Activated gamma-delta T cell treated with Interleukin-2 at 50 U/mL for 16 hours (primary cell): ENCODE measurements at places on chromosomes 4 and X.

- no peak for DNase-seq
These were observed 1328.0 kb downstream of the FSTL5 start for GRCh38 chr4:160835789-160836188.

GRCh38 chrX:123298026-123298425, 113.9 kb downstream of the GRIA3 start:
- DNase-seq = no peak

DNA sequence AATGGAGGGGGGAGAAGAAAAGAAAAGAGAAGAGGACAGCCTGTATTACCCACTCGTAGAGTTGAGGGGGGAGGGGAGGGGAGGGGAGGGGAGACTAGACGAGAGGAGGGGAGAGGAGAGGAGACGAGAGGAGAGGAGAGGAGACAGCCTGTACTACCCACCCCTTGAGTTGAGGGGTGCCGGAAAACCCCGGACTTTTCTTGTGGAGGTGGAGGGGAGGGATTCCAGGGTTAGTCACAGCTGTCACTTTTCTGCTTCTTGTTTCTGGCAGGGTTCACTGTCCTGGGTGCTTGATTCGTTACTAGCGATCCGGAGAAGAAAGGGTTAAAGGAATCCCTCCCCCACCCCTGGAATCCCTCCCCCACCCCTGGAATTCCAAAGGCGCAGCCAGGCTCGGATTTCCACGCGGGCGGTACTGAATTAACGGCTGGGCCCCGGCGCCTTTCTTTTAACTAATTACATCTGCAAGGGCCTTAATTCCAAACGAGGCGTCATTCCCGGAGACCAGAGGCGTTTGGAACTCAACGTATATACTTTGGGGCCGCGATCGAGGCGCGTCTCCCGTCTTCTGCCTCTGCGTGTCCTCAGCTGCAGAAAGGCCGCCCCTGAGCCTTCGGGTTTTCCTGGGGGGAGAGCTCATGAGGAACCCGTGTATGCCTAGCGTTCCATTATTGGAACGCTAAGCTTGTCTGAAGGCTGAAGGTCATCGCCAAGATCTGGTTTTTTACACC, 20.1 kb upstream of the CSF2RA start:
- no peak for DNase-seq

DNA sequence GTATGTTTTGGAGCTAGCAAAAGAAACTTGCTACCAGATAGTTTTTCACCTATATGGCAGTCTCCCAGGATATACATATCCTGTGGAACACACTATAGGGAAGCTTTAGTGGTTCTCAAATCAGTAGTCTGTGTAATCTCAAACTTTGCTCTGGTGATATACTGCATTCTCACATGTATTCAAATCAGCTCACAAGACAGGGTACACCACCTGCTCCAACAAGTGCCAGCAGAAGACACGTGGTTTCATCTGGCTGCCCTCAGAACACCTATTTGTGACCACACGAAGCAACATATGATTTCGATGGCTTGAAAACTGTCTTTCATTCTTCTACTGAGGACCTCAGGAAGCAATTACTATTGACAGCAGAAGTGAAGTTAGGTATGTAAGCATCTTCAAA, 37.7 kb downstream of the BCLAF3 start:
- DNase-seq = no peak

DNA sequence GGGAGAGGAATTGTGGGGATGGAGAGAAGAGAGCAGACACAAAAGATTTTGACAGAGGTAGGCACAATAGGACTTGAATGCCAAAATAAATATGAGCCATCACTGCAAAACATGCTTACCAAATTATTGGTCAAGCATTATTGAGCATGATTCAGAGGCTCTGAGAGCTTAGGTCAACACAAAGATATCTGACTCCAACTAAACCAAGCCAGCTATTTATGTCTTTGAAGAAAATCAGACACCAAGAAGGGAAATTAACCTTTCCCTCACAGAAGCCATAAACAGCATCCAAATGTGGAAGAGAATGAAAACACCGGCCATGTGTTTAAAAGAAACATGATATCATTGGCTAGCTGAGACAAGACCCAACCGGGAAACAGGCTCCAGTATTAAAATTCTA, 323.2 kb downstream of the RAB28 start:
- no peak for DNase-seq

DNA sequence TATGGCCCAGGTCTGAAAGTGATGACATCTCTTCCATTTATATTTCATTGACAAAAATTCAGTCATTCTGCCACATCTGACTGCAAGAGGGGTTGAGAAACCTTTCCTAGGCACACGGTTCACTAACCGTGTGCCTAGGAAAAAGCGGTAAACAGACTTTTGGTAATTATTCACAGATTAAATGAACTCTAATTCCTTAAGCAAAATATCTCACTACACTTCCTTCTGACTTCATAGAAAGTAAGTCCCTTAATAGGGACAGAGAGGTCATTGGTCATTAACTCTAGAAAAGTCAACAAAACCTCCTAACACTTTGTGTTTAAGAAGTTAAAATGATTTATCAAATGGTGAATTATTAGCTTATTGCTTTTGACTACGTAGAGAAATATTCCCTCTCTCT, 205.1 kb downstream of the PDHA2 start:
- no peak for DNase-seq

- DNase-seq = peak; percentile 8
These were observed 68.4 kb downstream of the MID2 start for GRCh38 chrX:107894038-107894437.

DNA sequence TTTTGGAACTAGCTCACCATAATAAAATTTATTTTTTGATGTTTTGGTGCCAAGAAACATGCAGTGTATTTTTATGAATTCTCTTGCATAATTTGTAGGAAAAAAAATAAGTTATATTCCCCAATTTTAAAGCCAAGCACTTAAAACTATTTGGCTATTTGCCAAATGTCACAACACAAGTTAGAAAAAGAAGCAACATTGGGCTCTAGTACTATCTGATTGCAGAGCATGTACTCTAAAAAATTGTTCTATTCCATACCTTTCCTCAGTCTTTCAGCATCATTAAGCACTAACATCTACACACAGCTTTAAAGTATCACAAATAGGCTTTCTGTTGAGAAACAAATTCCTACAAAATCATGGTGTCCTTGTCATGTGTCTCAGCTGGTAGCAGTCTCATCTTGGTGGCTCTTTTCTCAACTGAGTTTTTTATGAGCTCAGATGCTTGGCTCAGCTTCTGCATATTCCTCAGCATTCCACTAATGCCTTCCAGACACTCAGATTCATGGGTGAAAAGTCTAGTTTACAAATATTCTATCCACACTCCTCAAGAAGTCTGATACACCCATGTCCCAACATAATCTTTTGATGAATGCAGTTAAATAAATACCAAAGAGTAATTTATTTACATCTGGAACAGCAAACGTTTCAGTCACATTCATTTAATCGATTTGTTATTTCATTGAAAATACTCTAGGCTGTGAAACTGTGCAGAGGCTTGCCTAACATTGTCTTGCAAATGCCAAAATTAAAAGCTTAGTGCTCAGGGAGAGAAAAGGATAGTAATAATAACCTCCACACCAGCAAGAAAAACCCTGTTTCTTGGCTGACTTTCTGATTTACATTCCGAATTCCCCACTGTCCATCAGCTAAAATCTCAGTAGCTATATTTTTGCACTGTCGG, 2209.9 kb downstream of the PCDH7 start:
- no peak for DNase-seq

GRCh38 chrX:121013897-121014455, 28.4 kb upstream of the CT47A1 start:
- DNase-seq = no peak

DNA sequence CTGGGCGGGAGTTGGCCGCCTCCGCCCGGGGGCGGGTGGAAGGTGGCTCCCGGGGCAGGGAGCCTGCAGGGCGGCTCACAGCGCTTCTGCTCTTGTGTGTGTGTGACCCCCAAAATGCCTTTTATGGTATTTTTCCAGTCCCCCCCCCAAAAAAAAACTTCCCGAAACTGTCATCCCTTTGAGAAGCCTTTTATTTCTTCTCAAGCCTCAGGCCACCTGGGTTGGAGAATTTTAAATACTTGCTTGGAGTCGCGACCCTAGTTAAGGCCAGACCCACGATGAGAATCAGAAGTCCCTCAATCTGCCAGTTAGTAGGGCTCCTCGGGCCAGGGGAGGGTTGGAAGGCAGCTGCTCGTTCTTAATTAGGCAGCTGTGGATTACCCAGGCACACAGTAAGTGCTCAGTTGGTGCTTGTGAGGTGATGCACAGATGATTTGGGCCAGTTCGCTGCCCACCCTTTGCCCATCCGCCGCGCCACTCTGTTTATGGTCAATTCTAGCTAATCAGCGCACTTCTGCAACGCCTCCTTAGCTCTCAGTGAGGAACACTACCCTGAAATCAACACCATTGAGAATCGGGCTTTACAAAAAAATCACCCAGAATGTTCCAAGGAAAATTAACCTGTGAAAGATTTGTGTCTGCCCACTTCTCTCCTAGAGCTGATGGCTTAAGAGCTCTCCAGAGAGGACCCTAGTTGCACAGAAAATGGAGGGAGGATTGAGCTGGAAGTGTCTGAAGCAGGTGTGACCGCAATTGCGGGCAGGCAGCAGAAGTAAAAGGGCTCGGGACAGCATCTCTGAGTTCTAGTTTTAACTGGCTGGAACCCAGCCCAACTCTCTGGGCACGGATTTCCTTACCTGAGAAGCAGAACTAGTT, 648 bp upstream of the SCD5 start:
- no peak for DNase-seq

GRCh38 chrX:109922190-109922589, 80.7 kb upstream of the TMEM164 start:
- no peak for DNase-seq

DNA sequence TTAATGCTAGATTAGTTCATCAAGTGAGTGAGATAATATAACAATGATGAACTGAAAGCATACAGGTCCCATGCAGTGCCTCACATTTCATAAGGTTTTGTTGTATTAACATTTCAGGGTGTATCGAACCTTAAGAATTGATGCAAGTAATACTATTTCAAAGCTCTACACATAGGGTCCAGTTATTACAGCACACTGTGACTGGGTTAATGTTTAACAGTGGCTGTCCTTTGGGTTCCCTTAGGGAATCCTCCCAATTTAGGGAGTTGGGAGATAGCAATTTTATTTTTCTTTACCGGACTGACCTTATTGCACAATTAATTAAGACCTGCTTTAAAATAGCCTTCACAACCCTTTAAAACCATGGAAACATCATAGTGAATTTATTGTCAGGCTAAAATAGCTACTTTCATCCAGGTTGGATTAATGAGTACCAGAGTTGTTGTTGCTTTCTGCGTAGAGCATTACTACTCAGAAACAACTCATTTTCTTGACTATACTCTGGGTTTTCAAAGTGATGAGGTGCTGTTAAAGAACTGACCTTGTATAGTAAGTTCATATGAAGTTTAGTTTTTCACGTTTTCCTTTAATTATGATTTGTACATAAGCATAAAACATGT, 134.4 kb downstream of the AKAP4 start:
- DNase-seq = no peak

- no peak for DNase-seq
These were observed 52.3 kb upstream of the PDLIM3 start for GRCh38 chr4:185587427-185588161.

- DNase-seq = no peak
These were observed 1.7 kb downstream of the PPP2R2C start for GRCh38 chr4:6470502-6471306.

DNA sequence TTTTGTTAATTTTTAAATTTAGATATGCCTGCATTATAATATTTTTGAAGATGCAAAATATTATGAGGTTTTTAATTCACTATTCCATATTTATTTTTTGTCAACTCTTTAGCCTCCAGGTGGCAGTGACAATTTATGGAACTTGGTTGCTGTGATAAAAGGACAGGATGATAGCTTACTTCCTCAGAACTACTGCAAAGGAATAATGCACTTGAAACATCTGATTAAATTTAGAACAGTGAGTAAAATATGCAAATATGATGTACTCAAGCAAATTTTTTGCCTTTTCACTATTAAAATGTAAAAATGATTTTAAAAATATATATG, 45.1 kb downstream of the SPATA4 start:
- DNase-seq = no peak

DNA sequence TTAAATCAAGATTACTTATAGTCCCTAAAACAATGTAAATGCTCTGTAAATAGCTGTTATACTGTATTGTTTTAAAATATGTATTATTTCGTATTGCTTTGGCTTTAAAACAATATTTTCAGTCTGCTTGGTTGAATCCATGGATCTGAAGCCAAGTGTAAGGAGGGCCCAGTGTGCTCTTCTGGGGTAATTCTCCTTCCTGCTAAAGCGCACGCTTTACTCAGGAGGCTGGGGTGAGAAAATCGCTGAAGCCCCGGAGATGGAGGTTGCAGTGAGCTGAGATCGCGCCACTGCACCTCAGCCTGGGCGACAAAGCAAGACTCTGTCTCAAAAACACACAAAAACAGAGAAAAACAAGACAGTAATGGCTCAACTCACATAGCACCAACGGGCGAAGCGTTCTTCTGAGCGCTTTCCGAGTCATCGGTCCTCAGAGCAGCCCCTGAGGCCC, 391 bp upstream of the IDUA start:
- DNase-seq = no peak

DNA sequence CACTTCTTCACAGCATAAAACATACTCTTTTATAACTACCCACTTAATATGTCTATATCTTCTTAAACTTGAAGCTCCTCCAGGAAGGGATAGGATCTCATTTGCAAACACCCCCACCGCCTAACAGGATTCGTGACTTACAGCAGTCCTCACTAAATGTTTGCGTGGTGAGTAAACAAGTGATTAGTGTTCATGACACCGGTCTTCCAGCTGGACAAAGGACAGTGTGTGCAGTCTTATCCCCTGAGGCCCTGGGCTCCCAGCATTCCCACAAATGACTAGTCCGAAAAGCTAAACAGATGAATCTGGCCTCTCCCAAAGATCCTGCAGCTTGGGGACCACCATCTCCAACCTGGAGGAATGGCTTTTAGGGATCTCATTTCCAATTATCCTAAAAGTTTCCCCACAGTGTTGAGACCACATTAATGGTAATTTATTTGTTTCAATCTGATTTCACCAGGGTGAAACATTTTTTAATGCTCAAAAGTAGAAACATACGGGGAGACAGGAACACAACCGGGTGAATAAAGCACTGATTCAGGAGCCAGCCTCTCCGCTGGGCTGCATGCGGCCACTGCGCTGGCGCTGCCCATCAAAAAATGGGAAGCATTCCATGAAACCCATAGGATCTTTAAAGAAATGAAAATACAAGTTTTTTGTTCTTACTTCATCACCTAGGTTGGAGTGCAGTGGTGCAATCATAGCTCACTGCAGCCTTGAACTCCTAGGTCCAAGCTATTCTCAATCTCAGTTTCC, 69.2 kb downstream of the HADH start:
- DNase-seq = no peak

- no peak for DNase-seq
These were observed 504 bp upstream of the RBM3 start for GRCh38 chrX:48573690-48574269.

GRCh38 chr4:173526724-173527102, 3.3 kb downstream of the HAND2 start:
- no peak for DNase-seq

GRCh38 chr4:10296730-10297129, 160.5 kb downstream of the ZNF518B start:
- no peak for DNase-seq

- DNase-seq = no peak
These were observed 266.1 kb upstream of the ANXA10 start for GRCh38 chr4:167826281-167826680.
